ENCODE measurements at places on chromosomes 5 and 9. TPM values are rescaled to one million over a fixed set of nuclear protein-coding genes. Genes with fewer than 3 reads are reported as not detected.

C9orf78 gene
- 51.7 TPM for total RNA-seq

NR5A1 gene
- total RNA-seq, result not detected

F12 gene
- 7.9 TPM for total RNA-seq

RNF183 gene
- total RNA-seq, result not detected

LCN10 gene
- total RNA-seq, result 3.2 TPM

PCDHGC3 gene
- total RNA-seq, result not detected

ACOT12 gene
- total RNA-seq, result not detected

HAVCR1 gene
- 0.54 TPM for total RNA-seq

NXNL2 gene
- not detected for total RNA-seq

SLC6A18 gene
- total RNA-seq, result not detected

PCSK1 gene
- total RNA-seq, result not detected

DNA sequence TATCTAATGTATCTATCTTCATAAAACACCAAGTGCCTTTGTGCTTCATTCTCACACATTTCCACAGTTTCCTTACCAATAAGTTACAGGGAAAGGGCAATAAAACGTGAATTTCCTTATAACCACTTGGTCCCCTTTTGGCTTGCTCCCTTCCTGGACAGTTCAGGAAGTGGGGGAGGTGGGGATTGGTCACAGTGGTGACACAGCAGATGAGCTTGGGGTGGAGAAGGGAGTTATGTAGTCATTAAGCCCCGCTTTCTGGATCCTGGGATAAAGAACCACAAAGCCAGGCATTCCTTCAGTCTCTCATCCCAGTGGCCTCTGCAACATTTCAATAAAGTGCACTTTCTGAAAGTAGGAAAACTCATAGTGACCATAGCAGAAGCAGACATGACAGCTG is 47.1 kb upstream of the FYB1 start:
- H3K27me3 ChIP-seq, result no peaks in the 10 kb centered on the region
- H3K4me1 ChIP-seq, result peaks cover 26% of the 10 kb centered on the region
- H3K4me3 ChIP-seq, result no peak overlapping the region

DNA sequence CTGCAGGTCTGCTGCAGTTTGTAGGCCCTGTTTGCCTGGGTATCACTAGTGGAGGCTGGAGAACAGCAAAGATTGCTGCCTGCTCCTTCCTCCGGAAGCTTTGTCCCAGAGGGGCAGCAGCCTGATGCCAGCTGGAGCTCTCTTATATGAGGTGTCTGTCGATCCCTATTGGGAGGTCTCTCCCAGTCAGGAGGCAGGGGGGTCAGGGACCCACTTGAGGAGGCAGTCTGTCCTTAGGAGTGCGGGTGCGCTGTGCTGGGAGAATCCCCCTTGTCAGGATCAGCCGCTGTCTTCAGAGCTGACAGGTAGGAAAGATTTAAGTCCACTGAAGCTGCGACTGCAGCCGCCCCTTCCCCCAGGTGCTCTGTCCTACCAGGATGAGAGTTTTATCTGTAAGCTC is 64.9 kb downstream of the CCDC171 start:
- H3K27me3 ChIP-seq, result no peaks in the 10 kb centered on the region
- no peaks in the 10 kb centered on the region for H3K36me3 ChIP-seq
- DNase-seq, result no peak

DNA sequence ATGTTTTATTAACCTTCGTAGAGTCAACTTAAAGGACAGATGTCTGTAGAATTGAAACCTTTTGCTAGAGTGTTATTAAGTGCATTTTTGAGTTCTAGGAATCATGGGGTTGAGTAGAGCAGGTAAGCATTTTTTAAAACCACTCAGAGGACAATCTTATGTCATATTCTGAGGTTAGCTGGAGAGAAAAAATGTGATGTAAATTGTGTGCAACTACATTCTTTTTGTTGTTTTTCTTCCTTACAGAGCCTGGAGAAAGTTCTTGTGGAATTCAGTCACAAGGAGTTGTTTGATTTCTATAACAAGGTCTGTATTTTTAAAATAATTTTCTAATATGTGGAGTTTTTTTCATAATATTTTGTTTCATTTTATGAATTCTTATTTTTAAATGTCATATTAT is 206.4 kb downstream of the COMMD10 start:
- H3K4me1 ChIP-seq, result no peaks in the 10 kb centered on the region
- no peak for DNase-seq
- H3K27me3 ChIP-seq, result no peaks in the 10 kb centered on the region
- H3K27ac ChIP-seq, result no peak overlapping the region
- H3K4me3 ChIP-seq, result no peak overlapping the region

- no peak overlapping the region for H3K27ac ChIP-seq
- H3K36me3 ChIP-seq, result no peaks in the 10 kb centered on the region
- peaks cover 46% of the 10 kb centered on the region for H3K27me3 ChIP-seq
- no peaks in the 10 kb centered on the region for H3K4me1 ChIP-seq
Measured at GRCh38 chr9:93852728-93853127, 102.4 kb downstream of the BARX1 start.

GRCh38 chr5:143471666-143472464 is 68.4 kb upstream of the NR3C1 start:
- no peaks in the 10 kb centered on the region for H3K4me1 ChIP-seq
- no peak for DNase-seq
- no peak overlapping the region for H3K4me3 ChIP-seq
- no peaks in the 10 kb centered on the region for H3K36me3 ChIP-seq

- H3K4me3 ChIP-seq, result peak overlapping the region; percentile 42
- no peak for DNase-seq
- peaks cover 35% of the 10 kb centered on the region for H3K4me1 ChIP-seq
- H3K27me3 ChIP-seq, result no peaks in the 10 kb centered on the region
- peak overlapping the region; percentile 72 for H3K27ac ChIP-seq
Measured at GRCh38 chr9:128005923-128006322, 25.1 kb upstream of the EEIG1 start.

DNA sequence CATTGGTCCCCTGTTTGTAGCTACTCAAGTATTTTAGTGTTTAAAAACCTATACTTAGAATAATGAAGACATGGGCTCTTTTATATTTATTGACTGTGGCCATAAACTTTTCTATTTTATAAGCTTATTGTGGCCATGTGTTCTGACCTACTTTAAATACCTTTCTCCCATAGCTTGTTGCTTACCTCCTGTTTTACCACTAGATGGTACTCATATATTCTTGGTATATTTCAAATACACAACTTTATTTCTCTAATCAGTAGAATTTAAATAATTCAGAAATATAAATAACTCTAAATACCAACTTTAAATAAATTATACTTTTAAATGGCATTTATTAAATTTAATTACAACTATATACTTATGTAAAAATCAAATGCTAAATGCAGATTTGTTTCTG is 498.0 kb downstream of the PRDM9 start:
- H3K4me1 ChIP-seq, result no peaks in the 10 kb centered on the region
- H3K27me3 ChIP-seq, result no peaks in the 10 kb centered on the region
- no peak for DNase-seq
- no peak overlapping the region for H3K27ac ChIP-seq

- DNase-seq, result no peak
- no peak overlapping the region for H3K4me3 ChIP-seq
- no peaks in the 10 kb centered on the region for H3K36me3 ChIP-seq
- no peak overlapping the region for H3K27ac ChIP-seq
Measured at GRCh38 chr9:137297966-137298365, 4.1 kb downstream of the NRARP start.

DNA sequence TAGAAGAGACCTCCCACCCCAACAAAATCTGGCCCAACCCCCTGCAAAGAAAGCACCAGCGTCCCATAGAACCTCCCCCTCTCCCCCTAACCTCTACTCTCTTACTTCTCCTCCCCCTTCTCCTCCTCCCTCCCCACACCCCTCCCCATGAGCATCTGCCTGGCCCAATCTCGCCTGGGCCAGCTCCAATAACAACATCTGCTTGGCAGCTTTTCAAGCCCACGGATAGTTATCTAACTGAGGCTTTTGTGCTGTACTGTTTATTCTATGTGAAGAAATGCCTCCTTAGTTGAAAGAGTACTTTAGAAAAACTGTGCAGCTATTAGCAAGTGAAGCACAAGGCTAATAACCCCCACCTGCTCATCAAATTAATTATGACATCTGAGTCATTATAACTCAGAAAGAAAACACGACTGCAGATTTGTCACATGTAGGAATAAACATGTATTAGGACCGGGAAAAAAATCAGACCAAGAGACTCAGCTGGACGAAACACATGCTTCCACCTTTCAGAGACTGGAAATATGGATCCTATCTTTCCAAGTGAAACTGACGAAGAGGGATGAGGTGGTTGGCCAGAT is 42.8 kb downstream of the NFIB start:
- no peak overlapping the region for H3K27ac ChIP-seq
- peaks cover 12% of the 10 kb centered on the region for H3K27me3 ChIP-seq
- no peaks in the 10 kb centered on the region for H3K4me1 ChIP-seq
- no peak for DNase-seq
- no peak overlapping the region for H3K4me3 ChIP-seq

GRCh38 chr5:74173665-74174064 is 466.9 kb downstream of the ENC1 start:
- H3K4me3 ChIP-seq, result no peak overlapping the region
- H3K27me3 ChIP-seq, result peaks cover 2% of the 10 kb centered on the region
- no peak overlapping the region for H3K27ac ChIP-seq
- H3K36me3 ChIP-seq, result no peaks in the 10 kb centered on the region
- H3K4me1 ChIP-seq, result no peaks in the 10 kb centered on the region
- DNase-seq, result no peak

DNA sequence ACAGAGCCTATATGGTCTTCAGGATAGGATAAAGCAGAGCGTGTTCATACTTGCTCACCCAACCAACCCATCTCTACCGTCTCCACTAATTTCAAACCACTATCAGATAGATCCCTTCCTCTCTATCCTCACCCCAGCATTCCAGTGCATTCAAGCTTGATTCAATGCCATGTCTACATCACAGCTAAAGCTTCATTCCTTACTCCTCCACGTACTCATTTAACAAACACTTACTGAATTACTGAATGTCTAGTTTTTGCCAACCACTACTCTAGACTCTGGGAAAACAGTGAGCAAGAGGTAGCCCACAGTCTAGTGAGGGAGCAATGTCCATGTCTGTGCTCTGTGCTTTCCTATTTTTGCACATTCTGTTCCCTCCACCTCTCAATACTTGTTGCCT is 163.5 kb upstream of the MSX2 start:
- H3K27ac ChIP-seq, result no peak overlapping the region
- no peaks in the 10 kb centered on the region for H3K36me3 ChIP-seq
- no peaks in the 10 kb centered on the region for H3K4me1 ChIP-seq

- H3K27me3 ChIP-seq, result no peaks in the 10 kb centered on the region
- no peak for DNase-seq
- H3K36me3 ChIP-seq, result no peaks in the 10 kb centered on the region
- H3K4me3 ChIP-seq, result no peak overlapping the region
Measured at GRCh38 chr5:93674138-93674537, 67.3 kb downstream of the POU5F2 start.

DNA sequence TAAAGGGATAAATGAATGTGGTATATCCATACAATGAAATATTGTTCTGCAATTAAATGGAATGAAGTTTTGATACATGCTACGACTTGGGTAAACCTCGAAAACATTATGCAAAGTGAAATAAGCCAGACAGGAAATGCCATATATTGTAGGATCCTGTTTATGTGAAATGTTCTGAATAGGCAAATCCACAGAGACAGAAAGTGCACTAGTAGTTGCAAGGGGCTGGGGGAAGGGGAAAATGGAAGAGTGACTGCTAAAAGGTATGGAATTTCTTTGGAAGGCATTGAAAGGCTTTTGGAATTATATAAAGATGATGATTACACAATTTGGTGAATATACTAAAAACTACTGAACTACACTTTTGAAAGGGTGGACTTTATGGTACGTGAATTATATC is 97.0 kb downstream of the FOXD1 start:
- no peak for DNase-seq
- H3K27me3 ChIP-seq, result peaks cover 26% of the 10 kb centered on the region
- peaks cover 6% of the 10 kb centered on the region for H3K36me3 ChIP-seq

GRCh38 chr5:147460380-147460779 is 49.5 kb downstream of the DPYSL3 start:
- H3K36me3 ChIP-seq, result no peaks in the 10 kb centered on the region
- H3K27ac ChIP-seq, result no peak overlapping the region
- no peak overlapping the region for H3K4me3 ChIP-seq
- DNase-seq, result no peak
- H3K27me3 ChIP-seq, result peaks cover 24% of the 10 kb centered on the region
- no peaks in the 10 kb centered on the region for H3K4me1 ChIP-seq

DNA sequence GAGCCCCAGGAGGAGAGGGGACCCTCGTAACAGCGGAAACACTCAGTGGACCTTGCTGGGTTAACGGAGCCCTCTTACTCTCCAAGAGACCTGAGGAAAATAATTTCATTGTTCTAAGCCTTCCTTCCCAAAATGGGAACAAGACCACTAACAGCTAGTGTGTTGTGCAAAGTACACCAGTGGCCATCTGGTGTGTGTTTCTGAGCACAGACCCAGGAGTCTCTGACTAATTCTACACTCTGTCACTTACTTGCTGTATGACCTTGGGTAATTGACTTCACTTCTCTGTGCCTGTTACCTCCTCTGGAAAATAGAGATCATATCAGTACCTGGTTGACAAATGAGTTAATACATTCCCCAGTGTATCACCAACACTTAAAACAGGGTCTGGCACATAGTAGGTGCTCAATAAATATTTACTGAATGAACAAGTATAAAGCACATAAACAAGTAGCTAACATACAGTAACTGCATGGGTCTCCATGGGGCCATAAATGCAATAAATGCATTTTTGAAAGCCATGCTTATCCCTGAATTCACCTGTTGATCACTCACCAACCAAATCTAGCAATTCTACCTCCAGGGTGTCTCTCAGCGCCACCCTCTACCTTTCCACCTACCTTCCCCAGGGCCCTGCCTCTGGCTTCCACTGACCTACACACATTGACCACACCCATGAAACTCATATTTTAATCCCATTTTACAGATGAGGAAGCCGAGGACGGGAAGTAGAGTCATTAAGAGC is 44.7 kb upstream of the AKNA start:
- no peaks in the 10 kb centered on the region for H3K36me3 ChIP-seq
- H3K27me3 ChIP-seq, result no peaks in the 10 kb centered on the region
- no peak overlapping the region for H3K27ac ChIP-seq
- no peak overlapping the region for H3K4me3 ChIP-seq
- no peak for DNase-seq

GRCh38 chr5:150488519-150489359 is 19.2 kb upstream of the NDST1 start:
- H3K27me3 ChIP-seq, result peaks cover 6% of the 10 kb centered on the region
- H3K27ac ChIP-seq, result no peak overlapping the region
- H3K36me3 ChIP-seq, result no peaks in the 10 kb centered on the region
- peaks cover 7% of the 10 kb centered on the region for H3K4me1 ChIP-seq
- no peak overlapping the region for H3K4me3 ChIP-seq

DNA sequence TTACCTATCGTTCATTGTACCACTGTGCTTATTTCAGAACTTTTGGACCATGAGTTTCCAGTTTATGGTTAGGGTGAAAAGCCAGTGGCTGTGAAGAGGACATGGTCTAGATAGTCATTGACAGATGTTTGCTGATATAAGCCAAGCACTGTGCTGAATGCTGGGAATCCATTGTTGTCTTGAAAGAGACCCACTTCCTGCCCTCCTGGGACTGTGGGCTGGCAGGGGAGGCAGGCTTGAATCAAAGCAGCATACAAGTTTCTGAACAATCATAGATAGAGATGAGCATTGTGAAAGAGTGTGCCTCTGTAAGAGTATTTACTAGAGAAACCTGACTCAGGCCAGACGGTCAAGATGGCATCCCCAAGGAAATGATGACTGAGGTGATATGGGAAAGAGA is 73.4 kb downstream of the NMUR2 start:
- no peak overlapping the region for H3K4me3 ChIP-seq
- no peak overlapping the region for H3K27ac ChIP-seq

GRCh38 chr5:27906481-27906880 is 868.1 kb upstream of the CDH9 start:
- no peaks in the 10 kb centered on the region for H3K27me3 ChIP-seq
- H3K36me3 ChIP-seq, result no peaks in the 10 kb centered on the region
- H3K27ac ChIP-seq, result no peak overlapping the region
- no peaks in the 10 kb centered on the region for H3K4me1 ChIP-seq

GRCh38 chr9:70402213-70402612 is 12.2 kb downstream of the KLF9 start:
- no peak for DNase-seq
- peaks cover 5% of the 10 kb centered on the region for H3K36me3 ChIP-seq

Data from activated CD8-positive, alpha-beta T cell treated with anti-CD3 and anti-CD28 coated beads for 36 hours (primary cell).